Transverse colon (tissue), 4 donors: ENCODE measurements at places on chromosomes 12 and 14.

DNA sequence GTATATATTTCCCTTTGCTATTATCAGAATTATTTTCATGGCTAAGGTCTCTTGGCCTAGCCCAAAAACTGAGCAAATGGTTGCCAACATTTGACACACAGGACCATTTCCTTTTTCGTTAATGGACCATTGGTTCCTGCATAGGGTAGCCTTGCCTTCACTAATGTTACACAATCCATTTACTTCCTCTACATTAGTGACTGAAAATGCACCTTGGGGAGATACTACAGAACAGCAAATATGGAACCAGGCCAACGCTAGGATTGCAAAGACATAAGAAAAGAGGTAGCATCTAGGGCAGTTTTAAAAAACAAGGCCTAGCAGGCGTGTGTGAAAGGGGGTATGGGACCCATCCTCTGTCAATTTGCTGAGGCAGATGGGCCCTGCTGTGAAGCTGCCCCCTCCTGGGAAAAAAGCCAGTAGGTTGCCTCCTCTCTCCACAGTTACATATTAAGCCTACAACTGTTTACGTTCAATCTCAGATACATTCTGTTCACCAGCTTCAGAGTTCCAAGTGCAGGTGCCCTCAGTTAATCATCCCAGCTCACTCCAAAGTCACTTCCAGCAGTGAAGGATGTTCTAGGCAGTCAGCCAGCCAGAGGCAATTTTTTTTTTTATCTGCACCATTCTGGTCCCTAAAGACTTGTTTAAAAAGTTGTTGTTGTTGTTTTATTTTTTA is 15.0 kb downstream of the AQP6 start:
- H3K4me1 ChIP-seq: peaks cover 11% of the 10 kb centered on the region
- H3K36me3 ChIP-seq: no peaks in the 10 kb centered on the region
- H3K4me3 ChIP-seq: no peak overlapping the region

- H3K4me1 ChIP-seq: no peaks in the 10 kb centered on the region
- no peak for DNase-seq
- H3K4me3 ChIP-seq: no peak overlapping the region
- H3K36me3 ChIP-seq: no peaks in the 10 kb centered on the region
These were observed 212.2 kb downstream of the NPAS3 start for GRCh38 chr14:33150666-33151428.

GRCh38 chr12:55972042-55972441 is 1.8 kb upstream of the RAB5B start:
- no peaks in the 10 kb centered on the region for H3K27me3 ChIP-seq
- H3K27ac ChIP-seq: peak overlapping the region; percentile 98
- H3K4me1 ChIP-seq: peaks cover 23% of the 10 kb centered on the region
- H3K4me3 ChIP-seq: no peak overlapping the region
- DNase-seq: no peak
- no peaks in the 10 kb centered on the region for H3K36me3 ChIP-seq

DNA sequence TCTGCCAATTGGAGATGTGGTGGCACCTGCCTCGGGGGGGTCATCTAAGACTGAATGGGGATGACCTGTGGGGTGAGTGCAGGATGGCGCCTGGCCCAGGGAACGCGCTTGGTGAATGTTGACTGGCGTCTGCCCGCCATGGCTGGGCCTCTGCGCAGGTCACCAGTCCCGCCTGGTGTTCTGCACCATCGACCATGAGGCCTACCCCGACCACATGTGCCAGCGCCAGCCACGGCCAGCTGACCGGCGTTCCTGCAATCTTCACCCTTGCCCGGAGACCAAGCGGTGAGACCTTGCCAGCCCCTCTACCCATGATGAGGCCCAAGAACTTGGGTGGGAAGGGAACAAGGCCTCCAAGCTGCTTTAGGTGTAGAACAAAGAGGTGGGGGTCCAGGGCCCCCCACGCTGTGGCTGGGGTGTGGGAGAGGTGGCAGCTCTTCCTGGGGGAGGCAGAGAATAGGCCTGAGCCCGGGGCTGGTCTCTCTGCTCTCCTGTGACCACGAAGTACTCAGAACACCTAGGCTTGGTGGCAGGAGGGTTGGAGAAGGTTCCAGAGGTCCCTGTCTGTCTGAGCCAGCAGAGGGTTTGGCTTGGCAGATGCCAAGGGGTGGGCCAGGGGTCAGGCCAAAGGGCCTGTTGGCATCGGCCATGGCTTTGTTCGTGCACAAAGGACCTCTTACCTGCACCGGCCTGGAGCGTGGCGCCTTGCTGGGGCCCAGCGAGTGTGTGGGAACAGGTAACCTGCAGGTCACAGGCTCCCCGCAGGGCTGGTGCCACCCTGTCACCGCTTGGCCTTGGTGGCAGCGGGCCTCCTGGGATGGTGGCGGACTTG is 15.4 kb downstream of the PAPLN start:
- no peaks in the 10 kb centered on the region for H3K4me1 ChIP-seq

- H3K36me3 ChIP-seq: no peaks in the 10 kb centered on the region
- no peaks in the 10 kb centered on the region for H3K4me1 ChIP-seq
- no peaks in the 10 kb centered on the region for H3K27me3 ChIP-seq
- no peak overlapping the region for H3K27ac ChIP-seq
- no peak for DNase-seq
These were observed 54.0 kb downstream of the ZNF664 start for GRCh38 chr12:124026755-124027745.

- no peak overlapping the region for H3K27ac ChIP-seq
- H3K4me3 ChIP-seq: no peak overlapping the region
- DNase-seq: no peak
- H3K4me1 ChIP-seq: no peaks in the 10 kb centered on the region
- no peaks in the 10 kb centered on the region for H3K36me3 ChIP-seq
These were observed 101.2 kb upstream of the NCOR2 start for GRCh38 chr12:124668602-124669001.

DNA sequence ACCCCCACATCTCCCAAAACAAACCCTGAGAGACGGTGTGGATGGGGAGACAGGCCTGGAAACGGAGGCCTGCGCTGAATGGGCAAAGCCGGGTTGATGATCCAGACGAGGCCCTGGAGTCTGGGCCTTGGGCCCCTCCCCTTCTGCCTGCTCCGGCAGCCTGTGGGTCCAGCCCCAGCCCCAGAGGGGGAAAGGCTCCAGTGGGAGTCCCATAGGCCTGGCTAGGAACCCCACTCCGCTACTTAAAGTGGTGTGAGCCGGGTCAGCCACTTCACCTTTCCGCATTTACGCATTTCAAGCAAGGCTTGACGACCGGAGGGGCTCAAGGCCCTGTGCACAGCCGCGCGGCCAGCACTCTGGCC is 695 bp upstream of the TNFAIP2 start:
- H3K27ac ChIP-seq: peak overlapping the region; percentile 85
- H3K27me3 ChIP-seq: peaks cover 42% of the 10 kb centered on the region
- no peak for DNase-seq
- no peaks in the 10 kb centered on the region for H3K36me3 ChIP-seq

DNA sequence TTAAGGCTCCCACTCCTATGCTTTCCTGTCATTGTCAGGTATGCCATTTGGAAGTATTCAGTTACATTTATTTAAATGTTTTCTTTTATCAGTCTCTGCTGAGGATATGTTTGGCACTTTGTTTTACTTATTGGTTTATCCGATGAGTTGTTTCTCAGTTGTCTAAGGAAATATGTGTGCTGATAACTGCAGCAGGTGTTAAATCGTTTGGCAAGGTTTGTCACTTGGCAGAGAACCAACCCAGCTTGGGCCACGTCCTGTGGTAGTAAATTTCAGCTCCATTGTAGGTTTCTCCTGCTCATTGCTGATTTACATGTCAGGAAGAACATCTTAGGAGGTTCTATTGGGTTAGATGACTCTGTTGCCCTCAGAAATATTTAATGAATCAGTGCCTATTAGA is 22.0 kb upstream of the MGST1 start:
- no peaks in the 10 kb centered on the region for H3K36me3 ChIP-seq
- peak overlapping the region; percentile 56 for H3K27ac ChIP-seq
- H3K4me3 ChIP-seq: no peak overlapping the region
- no peaks in the 10 kb centered on the region for H3K4me1 ChIP-seq

DNA sequence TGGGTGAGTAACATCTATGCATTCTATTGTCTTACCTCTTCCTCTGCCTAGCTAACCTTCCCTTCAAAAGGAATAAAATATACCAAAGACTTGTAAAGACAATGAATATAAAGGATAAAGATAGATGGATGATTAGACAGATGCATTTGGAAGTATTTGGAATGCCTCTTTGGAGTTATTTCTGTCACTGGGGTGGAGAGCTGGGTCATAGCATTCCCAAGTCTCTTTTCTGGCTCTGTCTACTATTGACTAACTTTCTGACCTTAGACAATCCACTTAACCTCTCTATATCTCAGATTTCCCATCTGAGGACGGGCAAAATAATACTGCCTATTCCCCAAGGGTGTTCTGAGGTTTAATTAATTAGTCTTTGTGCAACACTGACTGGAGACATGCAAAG is 517.4 kb downstream of the DIO2 start:
- H3K27me3 ChIP-seq: no peaks in the 10 kb centered on the region
- no peaks in the 10 kb centered on the region for H3K4me1 ChIP-seq
- no peak for DNase-seq
- H3K4me3 ChIP-seq: no peak overlapping the region

DNA sequence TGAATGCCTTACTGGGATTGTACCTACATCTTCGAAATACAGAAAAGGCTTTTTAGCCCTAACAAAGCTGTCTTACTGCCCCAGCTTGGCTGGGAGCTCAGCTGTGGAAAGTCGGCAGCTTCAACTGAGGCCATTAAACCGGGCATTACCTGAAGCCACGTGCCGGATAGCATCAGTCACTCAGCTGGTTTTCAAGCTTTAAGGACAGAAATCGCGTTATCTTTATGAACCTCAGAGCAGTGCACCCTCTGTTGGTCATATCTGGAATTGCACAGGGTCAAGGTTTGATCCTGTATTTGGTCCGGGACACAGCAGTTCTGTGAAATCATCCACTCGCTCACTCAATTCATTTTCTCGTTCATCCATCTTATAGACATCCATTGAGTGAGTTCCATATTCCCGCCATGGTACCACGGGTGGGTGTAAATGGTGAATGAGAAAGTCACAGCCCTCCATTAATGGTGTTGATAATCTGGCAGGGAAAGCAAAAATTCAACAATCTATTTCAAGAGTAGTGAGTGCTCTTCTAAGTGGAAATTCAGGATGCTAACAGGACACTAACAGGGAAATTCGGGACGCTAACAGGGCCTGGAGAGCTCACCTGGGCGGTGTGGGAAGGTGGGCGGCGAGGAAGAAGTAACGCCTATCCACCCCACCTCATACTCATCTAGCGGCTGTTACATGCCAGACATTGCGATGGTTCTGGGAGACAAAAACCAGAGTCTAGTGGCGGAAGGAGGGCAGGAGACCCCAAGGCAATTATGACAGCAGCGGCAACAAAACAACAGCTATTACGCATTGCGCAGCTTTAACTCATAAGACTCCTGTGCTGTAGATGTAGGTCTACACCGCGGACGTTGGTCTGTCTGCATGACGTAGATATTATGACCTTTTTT is 60.6 kb upstream of the TCL1A start:
- H3K4me3 ChIP-seq: no peak overlapping the region

GRCh38 chr14:58238252-58239243 is 6.1 kb upstream of the PSMA3 start:
- H3K4me3 ChIP-seq: peak overlapping the region; percentile 73
- peaks cover 11% of the 10 kb centered on the region for H3K4me1 ChIP-seq
- H3K36me3 ChIP-seq: no peaks in the 10 kb centered on the region
- no peak for DNase-seq
- H3K27ac ChIP-seq: peak overlapping the region; percentile 83

GRCh38 chr12:10167599-10167998 is 4.3 kb downstream of the OLR1 start:
- no peaks in the 10 kb centered on the region for H3K27me3 ChIP-seq
- H3K4me3 ChIP-seq: no peak overlapping the region
- H3K27ac ChIP-seq: no peak overlapping the region
- no peaks in the 10 kb centered on the region for H3K36me3 ChIP-seq
- no peak for DNase-seq

DNA sequence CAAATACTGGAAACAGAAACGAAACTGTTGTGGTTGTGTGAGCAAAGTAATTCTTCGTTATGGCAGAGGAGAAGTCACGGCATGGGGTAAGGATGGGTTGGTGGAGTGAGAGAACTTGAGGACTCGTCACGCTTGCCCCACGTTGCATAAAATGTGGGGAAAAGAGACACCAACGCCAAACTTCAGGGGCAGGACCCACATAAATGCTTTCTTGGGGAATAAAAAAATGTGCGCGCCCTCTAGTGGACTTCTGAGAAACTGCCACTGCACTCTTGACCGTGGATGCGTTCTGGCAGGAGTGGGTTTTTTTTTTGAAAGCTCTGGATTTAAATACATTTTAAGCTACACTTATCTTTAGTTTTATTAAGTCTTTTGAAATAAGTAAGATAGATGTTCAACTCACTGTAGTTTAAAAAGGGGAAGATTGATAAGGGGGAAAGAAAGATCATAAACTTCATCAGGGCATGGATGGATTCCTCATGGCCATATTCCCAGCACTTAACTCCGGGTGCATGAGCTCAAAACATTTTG is 4.1 kb upstream of the IGF1 start:
- no peak overlapping the region for H3K4me3 ChIP-seq
- H3K36me3 ChIP-seq: no peaks in the 10 kb centered on the region
- peak overlapping the region; percentile 35 for H3K27ac ChIP-seq
- peak; percentile 54 for DNase-seq
